ENCODE measurements at places on chromosomes 11 and 22. TPM values are rescaled to one million over a fixed set of nuclear protein-coding genes. Genes with fewer than 3 reads are reported as not detected.

- peaks cover 41% of the 10 kb centered on the region for H3K27me3 ChIP-seq
- H3K27ac ChIP-seq = no peak overlapping the region
- peaks cover 27% of the 10 kb centered on the region for H3K4me1 ChIP-seq
- no peaks in the 10 kb centered on the region for H3K36me3 ChIP-seq
Measured at GRCh38 chr11:17268902-17269301, 7.6 kb upstream of the NUCB2 start.

- no peaks in the 10 kb centered on the region for H3K27me3 ChIP-seq
- no peak overlapping the region for H3K4me3 ChIP-seq
- no peak overlapping the region for H3K27ac ChIP-seq
- peaks cover 9% of the 10 kb centered on the region for H3K36me3 ChIP-seq
- H3K4me1 ChIP-seq = peaks cover 30% of the 10 kb centered on the region
Measured at GRCh38 chr22:39415506-39415905, 15.9 kb downstream of the TAB1 start.

GRCh38 chr11:12693479-12694182 lies 19.4 kb downstream of the TEAD1 start:
- H3K36me3 ChIP-seq = no peaks in the 10 kb centered on the region
- H3K4me1 ChIP-seq = peaks cover 8% of the 10 kb centered on the region
- no peak overlapping the region for H3K4me3 ChIP-seq
- H3K27ac ChIP-seq = no peak overlapping the region
- peaks cover 84% of the 10 kb centered on the region for H3K27me3 ChIP-seq

GRCh38 chr22:29069463-29069862 lies 3.4 kb upstream of the KREMEN1 start:
- H3K27ac ChIP-seq = no peak overlapping the region
- H3K36me3 ChIP-seq = no peaks in the 10 kb centered on the region
- DNase-seq = no peak
- no peak overlapping the region for H3K4me3 ChIP-seq
- peaks cover 26% of the 10 kb centered on the region for H3K4me1 ChIP-seq

- peaks cover 53% of the 10 kb centered on the region for H3K27me3 ChIP-seq
- H3K4me1 ChIP-seq = peaks cover 19% of the 10 kb centered on the region
- no peak overlapping the region for H3K4me3 ChIP-seq
- DNase-seq = no peak
Measured at GRCh38 chr11:124759266-124760204, 2.6 kb downstream of the ESAM start.

GRCh38 chr11:66767666-66768065 lies 38.6 kb upstream of the SPTBN2 start:
- H3K27ac ChIP-seq = no peak overlapping the region
- H3K4me1 ChIP-seq = no peaks in the 10 kb centered on the region
- DNase-seq = no peak
- peaks cover 1% of the 10 kb centered on the region for H3K36me3 ChIP-seq

- no peaks in the 10 kb centered on the region for H3K27me3 ChIP-seq
- H3K36me3 ChIP-seq = no peaks in the 10 kb centered on the region
- DNase-seq = no peak
- no peak overlapping the region for H3K4me3 ChIP-seq
- no peaks in the 10 kb centered on the region for H3K4me1 ChIP-seq
- no peak overlapping the region for H3K27ac ChIP-seq
Measured at GRCh38 chr11:132604431-132604830, 927.9 kb downstream of the OPCML start.

DNA sequence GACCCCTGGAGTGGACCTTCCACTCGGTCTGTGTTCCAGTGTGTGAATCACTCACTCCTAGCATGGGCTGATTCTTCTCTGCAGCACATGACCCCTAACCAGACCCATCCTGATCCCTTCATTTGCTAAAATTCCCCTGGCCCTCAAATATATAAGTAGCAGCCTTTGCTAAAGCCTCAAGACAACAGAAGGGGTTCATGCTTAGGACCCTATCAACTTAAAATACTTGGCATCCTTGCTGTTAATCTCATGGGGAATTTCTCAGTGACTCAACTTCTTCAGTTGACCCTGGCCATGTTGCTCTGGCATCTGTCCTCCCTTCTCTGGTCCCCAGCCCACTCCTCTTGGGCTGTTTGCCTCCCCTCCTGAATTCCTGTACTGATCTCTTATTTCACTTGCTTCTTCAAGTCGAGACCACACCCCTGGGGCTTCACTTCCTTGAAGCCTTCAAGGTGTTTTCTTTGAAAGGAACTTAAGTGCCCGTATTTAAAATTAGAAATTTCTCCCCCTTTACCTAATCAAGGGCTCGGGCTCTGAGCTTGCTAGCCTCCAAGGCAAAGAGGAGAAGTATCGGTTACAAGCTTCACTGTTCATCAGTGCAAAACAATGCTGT lies 23.6 kb downstream of the NNMT start:
- H3K27ac ChIP-seq = no peak overlapping the region
- no peaks in the 10 kb centered on the region for H3K36me3 ChIP-seq
- no peak for DNase-seq
- H3K4me3 ChIP-seq = no peak overlapping the region

DNA sequence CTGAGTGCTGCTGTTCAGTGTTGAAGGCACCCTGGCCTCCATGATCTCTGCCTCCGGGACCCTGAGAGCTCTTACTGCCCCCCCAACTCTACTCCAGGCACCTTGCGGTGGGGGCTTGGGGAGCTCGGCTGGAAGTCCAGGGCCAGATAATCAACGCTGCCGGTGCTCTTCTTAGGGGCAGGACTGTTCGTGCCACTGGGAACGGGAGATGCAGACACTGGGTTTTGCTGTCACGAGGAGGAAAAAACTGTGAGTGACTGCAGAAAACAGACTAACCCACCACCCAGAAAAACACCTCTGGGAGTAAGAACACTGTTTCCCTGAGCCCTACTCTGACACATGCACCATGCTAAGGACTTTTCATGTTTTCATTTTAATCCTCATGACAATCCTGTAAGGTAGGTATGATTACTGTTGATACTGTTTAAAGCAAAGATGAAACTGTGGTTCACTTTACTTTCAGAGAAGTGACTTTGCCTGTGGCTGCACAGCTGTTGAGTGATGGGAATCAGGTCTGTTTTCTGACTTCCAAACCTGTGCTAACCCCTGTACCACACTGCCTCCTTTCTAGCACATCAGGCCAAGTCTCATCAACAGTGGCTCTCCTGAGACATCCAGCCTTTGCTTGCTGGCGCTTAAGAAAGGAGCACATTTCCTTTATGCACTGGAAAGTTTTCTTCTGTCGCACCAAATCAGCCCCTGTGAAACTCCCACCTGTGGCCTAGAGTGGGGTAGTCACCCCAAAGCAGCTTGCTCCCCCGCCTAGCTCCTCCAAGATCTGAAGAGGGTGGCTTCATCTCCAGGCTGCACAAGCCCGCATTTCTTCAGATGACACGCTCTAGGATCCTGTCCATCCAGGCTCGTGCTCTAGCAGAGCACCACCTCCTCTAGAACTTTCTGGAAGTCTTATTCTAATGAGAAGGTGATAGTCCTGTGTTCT lies 31.8 kb downstream of the USP35 start:
- H3K4me3 ChIP-seq = no peak overlapping the region
- H3K4me1 ChIP-seq = peaks cover 11% of the 10 kb centered on the region

GRCh38 chr22:43289976-43290721 lies 53.0 kb downstream of the SCUBE1 start:
- H3K27ac ChIP-seq = peak overlapping the region; percentile 39
- no peak overlapping the region for H3K4me3 ChIP-seq
- H3K36me3 ChIP-seq = no peaks in the 10 kb centered on the region
- H3K4me1 ChIP-seq = peaks cover 17% of the 10 kb centered on the region
- H3K27me3 ChIP-seq = no peaks in the 10 kb centered on the region

GRCh38 chr11:1161410-1162137 lies 3.8 kb downstream of the MUC5AC start:
- H3K27ac ChIP-seq = no peak overlapping the region
- H3K36me3 ChIP-seq = no peaks in the 10 kb centered on the region
- no peak overlapping the region for H3K4me3 ChIP-seq
- no peak for DNase-seq
- H3K27me3 ChIP-seq = no peaks in the 10 kb centered on the region

DNA sequence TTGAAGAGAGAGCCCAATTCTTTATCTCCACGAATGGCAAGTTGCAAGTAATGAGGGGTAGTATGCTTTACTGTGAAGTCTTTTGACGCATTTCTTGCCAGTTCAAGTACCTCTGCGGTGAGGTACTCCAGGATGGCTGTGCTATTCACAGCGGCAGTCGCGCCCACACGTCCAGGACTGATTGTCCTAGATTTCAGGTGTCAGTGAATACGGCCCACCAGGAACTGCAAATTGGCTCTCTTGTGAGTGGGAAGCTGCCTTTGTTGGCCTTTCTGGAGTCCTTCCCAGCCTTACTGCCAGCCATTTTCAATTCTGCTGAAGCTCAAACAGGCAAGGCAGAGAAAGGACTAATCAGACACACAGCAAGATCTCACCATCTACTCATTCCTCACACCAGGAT lies 8.5 kb downstream of the PPFIA1 start:
- H3K4me1 ChIP-seq = peaks cover 12% of the 10 kb centered on the region
- peaks cover 37% of the 10 kb centered on the region for H3K36me3 ChIP-seq
- no peaks in the 10 kb centered on the region for H3K27me3 ChIP-seq
- no peak overlapping the region for H3K27ac ChIP-seq

GRCh38 chr11:82539669-82540068 lies 194.0 kb downstream of the FAM181B start:
- no peaks in the 10 kb centered on the region for H3K4me1 ChIP-seq
- H3K4me3 ChIP-seq = no peak overlapping the region
- H3K36me3 ChIP-seq = no peaks in the 10 kb centered on the region
- no peaks in the 10 kb centered on the region for H3K27me3 ChIP-seq
- H3K27ac ChIP-seq = no peak overlapping the region
- no peak for DNase-seq

Gene EMID1
- total RNA-seq = not detected

Gene CRYBA4
- not detected for total RNA-seq

Gene FGF3
- not detected for total RNA-seq

Gene ADSL
- 109 TPM for total RNA-seq

Gene LIF
- 304 TPM for total RNA-seq

Gene KRTAP5-10
- not detected for total RNA-seq

Gene TMEM45B
- 0.18 TPM for total RNA-seq

Gene TMEM191C
- total RNA-seq = 0.99 TPM

Gene DNAJB13
- total RNA-seq = 0.29 TPM

Gene RBM7
- total RNA-seq = 38.0 TPM
